ENCODE measurements at places on chromosomes 4 and X. TPM values are rescaled to one million over a fixed set of nuclear protein-coding genes. Genes with fewer than 3 reads are reported as not detected.

GRCh38 chr4:115501656-115502055 lies 388.2 kb upstream of the NDST4 start:
- DNase-seq: peak; percentile 28

GRCh38 chr4:36351082-36351666 lies 69.8 kb downstream of the DTHD1 start:
- no peak for DNase-seq

The FGFBP2 gene
- not detected for total RNA-seq

GRCh38 chr4:1202526-1203011 lies 30.2 kb upstream of the SPON2 start:
- no peak for DNase-seq

DNA sequence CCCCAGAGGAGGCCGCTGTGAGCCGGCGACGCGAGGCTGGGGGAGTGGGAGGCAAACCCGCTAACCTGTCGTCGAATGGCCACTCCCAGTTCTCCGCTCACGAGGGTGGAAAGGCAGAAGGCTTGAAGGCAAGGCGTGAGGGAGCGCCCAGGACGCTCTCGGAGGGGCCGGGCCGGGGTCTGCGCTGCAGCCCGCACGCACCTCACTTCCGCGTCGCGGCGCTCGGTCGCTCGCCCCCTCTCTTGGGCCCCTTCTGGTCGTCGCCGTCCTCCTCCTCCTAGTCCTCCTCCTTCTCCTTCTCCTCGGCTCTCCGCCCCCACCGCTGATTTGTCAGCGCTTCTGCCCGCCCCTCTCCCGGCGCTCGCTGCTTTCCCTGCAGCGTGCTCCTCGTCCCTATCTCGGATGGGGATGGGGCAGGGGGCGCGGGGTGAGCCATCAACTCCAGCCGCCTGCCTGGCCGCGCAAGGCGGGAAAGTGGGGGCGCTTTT lies at the start of gene SNCA:
Gene SNCA (minus strand): TSS at position 265 of the 488 bp plus-strand sequence. CDS start 1,494 bp downstream, outside the sequence.
- peak; percentile 34 for DNase-seq

- peak; percentile 75 for DNase-seq
Observed at GRCh38 chr4:100582146-100582545, 64.3 kb upstream of the EMCN start.

DNA sequence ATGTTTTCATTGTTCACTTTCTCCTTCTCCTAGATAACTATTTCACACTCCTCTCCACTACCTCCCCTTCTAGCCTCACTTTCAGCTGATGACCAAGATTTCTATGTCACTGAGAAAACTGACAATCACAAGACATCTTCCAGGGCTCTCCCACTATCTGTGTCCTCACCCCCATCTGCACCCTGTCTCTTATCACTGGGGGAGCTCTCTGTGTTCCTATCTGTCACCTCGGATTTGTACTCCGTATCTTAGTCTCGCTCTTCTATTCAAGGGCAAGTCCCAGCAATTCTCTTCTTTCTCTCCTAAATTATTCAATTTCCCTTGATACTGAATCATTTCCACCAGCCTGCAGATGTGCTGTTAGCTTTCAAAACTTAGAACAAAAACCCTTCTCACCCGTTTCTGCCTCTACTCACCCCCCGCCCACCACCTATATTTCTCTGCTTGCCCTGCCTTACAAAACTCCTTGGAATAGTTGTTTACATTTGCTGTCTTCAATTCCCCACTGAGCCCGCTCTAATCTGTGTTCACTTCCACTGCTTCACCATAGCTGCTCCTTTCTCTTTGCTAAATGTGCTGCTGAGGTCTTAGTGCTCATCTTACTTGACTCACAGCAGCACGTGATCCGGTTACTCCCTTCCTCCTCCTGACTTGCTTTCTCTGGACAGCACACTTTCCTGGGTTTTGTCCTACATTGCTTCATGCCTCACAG lies 293.2 kb downstream of the UNC5C start:
- peak; percentile 54 for DNase-seq

- no peak for DNase-seq
Observed at GRCh38 chr4:18664171-18664570, 642.6 kb upstream of the LCORL start.

GRCh38 chr4:181146051-181146450 lies 1097.2 kb upstream of the TENM3 start:
- no peak for DNase-seq

DNA sequence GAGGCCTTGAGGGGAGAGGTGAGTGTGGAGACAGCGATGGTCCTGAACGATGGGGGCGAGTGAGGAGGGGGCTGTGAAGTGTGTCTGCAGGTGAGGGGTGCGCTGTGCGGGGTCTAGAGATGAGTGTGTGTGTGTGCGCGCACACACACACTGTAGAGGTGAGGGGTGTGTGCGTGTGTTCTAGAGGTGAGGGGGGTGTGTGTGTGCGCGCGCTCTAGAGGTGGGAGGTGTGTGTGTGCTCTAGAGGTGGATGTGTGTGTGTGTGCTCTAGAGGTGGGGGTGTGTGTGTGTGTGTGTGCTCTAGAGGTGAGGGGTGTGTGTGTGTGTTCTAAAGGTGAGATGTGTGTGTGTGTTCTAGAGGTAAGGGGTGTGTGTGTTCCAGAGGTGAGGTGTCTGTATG lies 574 bp downstream of the BST1 start:
- no peak for DNase-seq

DNA sequence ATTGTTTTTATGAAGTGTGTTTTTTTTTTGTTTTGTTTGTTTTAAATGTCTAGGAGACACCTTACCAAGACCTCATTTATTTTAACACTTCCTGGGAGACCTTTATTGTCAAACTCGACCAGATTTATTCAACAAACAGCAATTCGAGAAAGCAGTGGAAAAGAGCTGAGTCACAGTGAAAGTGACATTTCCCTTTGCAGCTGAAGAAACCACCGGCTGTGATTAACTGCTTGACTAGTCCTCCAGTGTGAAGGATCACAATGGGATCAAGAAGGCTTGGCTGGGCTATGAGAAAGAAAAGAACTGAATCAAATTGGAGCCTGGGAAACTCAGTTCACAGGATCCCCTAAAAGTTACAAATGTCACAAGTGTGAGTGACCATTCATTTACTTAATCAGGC lies 11.9 kb upstream of the ADH7 start:
- DNase-seq: peak; percentile 75

GRCh38 chrX:1435241-1435895 lies 17.3 kb downstream of the ASMTL start:
- DNase-seq: no peak

The NSG1 gene
- 0.27 TPM for total RNA-seq

DNA sequence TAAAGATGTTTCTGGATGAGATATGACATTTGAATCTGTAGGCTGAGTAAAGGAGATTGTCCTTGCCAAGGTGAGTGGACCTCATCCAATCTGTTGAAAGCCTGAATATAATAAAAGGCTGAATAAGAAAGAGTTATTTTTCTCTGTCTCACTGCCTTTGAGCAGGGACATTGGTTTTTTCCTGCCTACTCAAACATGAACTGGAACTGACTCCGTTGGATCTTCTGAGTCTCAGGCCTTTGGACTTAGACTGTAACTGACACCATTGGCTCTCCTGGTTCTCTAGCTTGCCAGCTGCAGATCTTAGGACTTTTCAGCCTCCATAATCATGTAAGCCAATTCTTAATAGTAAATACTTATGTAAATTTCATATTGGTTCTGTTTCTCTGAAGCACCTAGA lies 43.5 kb downstream of the PPEF2 start:
- DNase-seq: no peak

DNA sequence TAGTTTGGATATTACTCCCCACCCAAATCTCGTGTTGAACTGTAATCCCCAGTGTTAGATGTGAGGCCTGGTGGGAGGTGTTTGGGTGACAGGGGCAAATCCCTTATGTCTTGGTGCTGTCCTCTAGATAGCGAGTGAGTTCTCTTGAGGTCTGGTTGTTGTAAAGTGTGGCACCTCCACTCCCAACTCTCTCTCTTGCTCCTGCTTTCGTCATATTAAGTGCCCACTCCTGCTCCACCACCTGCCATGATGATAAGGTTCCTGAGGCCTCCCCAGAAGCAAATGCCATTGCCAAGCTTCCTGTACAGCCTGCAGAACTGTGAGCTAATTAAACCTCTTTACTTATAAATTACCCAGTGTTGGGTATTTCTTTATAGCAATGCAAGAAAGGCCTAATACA lies 944.3 kb downstream of the ADGRL3 start:
- no peak for DNase-seq

The AREG gene
- total RNA-seq: not detected

GRCh38 chrX:39335513-39336235 lies 534.4 kb downstream of the MID1IP1 start:
- no peak for DNase-seq

DNA sequence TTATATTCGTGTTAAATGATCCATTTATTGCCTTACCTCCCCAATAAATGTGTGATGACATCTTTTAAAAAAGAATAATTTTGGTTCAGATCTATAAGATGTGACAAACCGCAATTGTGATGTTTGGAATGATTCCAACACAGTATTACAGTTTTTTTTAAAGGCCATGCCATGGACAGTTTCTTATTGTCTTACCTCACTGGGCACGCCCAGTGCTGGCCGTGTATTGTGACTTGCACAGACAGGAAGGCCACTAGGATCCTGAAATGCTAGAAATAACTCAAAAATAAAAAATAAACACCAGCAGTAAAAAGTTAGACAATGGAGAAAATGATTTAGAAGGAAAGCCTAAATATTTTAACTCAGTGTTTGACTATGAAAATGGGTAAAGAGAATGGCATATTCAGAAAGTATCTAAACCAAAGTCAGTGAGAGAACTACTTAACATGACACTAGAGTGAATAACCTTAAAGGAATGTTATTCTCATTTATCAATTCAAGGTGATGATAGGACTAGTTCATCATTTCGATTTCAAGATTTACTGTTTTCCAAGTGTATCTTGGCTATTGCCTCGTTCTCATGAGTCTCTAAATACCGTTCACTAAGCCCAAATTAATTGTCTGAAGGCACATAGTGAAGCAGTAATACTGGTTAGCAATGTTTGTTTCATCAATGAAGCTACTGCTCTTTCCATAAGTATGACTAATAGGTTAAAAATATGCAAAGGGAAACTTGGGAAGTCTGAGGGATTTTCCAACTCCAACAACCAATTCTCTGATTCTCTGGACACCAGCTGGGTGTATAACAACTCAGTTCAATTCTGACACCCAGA lies 46.1 kb upstream of the VEGFC start:
- DNase-seq: peak; percentile 49

GRCh38 chrX:39309721-39310152 lies 508.5 kb downstream of the MID1IP1 start:
- no peak for DNase-seq

DNA sequence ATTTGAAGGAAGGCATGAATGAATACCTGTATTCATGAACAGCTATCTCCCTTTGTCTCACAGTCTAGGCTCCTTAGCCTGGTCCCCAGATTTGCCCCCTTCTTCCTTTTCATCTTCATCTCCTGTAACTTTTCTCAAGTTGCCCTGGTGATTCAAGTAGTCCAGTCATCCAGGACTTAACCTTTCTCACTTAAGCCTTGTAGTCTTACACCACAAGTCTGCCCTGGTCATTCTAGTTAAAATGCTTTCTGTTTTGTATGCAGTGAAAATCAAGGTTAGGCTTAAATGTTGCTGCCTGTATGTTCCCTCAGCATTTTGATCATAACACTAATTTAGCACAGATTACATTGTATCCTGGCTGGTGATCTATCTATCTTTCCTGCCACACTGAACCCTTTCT lies 58.5 kb upstream of the SLC7A11 start:
- DNase-seq: no peak

DNA sequence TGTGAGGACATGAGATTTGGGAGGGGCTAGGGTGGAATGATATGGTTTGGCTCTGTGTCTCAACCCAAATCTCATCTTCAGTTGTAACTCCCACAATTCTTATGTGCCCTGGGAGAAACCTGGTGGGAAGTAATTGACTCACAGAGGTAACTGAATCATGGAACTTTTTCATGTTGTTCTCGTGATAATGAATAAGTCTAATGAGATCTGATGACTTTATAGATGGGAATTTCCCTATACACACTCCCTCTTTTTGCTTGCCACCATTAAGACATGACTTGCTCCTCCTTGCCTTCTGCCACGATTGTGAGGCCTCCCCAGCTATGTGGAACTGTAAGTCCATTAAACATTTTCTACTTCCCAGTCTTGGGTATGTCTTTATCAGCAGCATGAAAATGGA lies 253.2 kb upstream of the GK2 start:
- DNase-seq: no peak

DNA sequence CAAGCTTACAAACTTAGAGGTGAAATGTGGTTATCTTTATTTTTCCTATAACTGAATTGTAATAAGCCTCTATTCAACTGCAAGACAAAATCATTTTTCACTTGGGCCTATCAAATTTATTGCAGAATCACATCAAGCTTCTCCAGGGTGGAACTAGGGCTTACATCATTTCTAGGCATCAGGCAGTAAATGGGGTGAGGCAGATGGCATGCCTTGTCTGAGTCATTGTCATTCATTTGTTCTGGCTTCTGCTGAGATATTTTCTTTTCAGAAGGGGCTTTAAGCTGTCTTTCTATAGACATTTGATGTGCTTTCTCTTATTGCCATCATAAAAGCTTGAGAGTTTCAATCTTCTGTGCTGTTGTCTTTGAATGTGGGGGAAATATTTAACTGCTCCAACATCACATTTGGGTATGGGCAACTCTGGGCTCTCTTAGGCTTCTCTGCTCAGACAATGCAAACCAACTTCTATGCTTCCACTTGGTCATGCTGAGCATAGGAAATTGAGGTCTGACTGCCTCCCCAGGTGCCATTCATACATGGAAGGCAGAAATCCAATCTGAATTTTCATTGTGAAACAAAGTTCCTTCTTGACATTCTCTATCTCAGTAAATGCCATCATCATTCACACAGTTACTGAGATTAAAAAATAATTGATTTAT lies 225.8 kb upstream of the GIMD1 start:
- DNase-seq: no peak

The DOK7 gene
- 228 TPM for total RNA-seq

DNA sequence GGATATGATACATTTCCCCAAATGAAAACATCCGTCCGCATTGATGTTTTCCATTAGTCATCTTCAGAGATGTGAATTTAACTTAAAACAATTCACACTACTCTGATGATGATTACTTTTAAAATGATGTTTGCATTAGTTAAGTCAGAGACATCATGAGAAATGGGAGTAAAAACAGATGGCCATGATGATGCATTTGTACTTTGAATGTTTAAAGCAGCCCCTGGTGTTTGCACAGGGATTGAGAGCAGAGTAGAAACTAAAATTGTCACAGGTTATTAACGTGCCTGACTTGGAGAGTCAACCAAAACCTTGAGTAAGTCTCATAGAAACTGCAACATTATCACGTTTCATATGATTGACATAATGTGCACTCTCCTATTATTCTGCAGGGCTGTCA lies 117.2 kb downstream of the CFAP299 start:
- DNase-seq: no peak

- DNase-seq: no peak
Observed at GRCh38 chr4:116361790-116362189, 723.6 kb downstream of the TRAM1L1 start.

The PDCL2 gene
- total RNA-seq: not detected

DNA sequence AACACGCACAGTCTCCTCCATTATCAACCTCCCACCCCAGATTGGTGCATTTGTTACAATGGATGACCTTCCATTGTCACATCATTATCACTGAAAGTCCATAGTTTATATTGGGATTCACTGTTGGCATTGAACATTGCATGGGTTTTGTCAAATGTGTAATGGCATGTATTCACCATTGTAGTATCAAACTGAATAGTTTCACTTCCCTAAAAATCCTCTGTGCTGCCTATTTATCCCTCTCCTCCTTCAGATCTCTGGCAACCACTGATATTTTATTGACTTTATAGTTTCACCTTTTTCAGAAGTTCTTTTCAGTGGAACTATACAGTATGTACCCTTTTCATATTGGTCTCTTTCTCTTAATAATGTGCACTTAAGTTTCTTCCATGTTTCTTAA lies 1565.4 kb downstream of the PCDH18 start:
- no peak for DNase-seq

All from myocyte (in vitro differentiated cells).